ENCODE measurements at places on chromosomes 11 and 22. TPM values are rescaled to one million over a fixed set of nuclear protein-coding genes. Genes with fewer than 3 reads are reported as not detected.

GRCh38 chr11:106463154-106463553 lies 385.7 kb downstream of the AASDHPPT start:
- no peak for DNase-seq

GRCh38 chr11:12831471-12832202 lies 157.4 kb downstream of the TEAD1 start:
- DNase-seq: no peak

DNA sequence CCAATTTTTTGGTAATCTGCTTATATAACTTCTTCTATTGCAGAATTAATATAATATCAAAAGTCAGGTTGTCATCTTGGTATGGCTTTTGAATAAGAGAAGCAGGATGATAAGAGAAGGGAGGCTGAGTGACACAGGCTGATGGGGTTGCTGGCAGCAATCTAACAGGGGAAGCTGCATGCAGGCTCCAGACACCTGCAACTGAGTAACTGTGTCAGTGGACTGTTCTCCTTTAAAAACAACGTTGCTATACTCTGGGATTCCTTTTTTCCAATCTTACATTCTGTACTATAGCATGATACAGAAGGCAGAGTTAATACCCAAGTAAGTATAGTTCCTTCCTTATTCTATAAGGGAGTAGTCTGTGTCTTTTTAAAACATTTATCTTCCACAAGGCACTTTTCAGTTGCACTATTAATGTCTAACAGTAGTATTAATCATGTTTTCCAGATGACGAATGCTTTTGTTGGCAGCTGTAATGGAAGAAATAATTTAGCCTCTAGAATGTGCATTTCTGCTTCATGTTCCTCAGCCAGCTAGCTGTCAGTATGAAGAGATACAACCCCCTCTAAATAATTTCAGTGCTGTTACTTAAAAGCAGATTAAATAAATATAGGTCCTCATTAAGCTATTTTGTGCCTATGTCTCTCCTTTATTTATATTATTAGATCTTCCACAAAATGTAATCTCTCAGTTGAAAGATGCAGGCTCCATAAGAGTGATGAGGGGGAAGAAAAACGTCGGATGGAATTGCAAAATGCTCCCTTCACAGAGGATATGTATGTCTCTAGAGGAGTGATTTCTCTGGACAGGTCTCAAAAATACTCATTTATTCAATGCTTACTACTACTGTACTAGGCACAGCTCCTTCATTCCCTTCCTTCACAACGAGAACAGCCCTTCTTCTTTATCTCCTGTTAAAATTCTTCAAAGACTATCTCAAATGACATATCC lies 50.8 kb downstream of the ATG16L2 start:
- DNase-seq: no peak

NLRP14 gene
- not detected for total RNA-seq

CRYBB1 gene
- total RNA-seq: not detected

- DNase-seq: no peak
Observed at GRCh38 chr22:24107661-24108060, 73.6 kb upstream of the SUSD2 start.

DNA sequence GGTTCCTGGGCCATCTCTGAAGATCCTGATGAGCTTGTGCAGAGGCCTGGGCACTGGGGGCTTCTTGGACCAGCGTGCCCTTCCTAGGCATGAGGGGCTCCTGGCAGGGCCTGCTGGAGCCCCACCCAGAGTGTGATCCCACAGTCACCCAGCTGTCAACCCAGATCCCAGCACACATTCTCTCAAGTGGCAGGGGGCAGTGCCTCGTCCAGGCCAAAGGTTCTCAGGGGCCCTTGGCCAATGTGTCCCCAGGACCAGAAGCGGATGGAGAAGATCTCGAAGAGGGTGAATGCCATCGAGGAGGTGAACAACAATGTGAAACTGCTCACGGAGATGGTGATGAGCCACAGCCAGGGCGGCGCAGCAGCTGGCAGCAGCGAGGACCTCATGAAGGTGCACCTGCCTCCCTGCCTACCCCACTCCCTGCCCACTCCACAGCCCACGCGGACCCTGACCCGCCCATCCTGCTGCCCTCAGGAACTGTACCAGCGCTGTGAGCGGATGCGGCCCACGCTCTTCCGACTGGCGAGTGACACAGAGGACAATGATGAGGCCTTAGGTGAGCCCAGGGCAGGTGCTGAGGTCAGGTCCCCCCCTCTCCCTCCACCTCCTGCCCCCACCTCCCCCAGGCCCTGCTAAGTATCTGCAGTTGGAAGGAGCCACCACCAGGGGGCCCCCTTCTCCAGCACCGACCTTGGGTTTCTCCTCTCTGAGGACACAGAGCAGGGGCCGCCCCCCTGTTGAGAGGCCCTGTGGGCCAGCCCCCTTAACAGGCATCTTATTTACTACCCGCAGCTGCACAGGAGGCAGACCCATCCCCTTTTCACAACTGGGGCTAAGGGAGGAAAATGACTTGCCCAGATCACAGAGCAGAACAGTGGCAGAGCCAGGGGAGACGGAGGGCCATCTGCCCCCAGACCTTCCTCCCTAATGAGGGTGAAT lies 14.7 kb downstream of the GGA1 start:
- DNase-seq: peak; percentile 72

MMP12 gene
- not detected for total RNA-seq

- DNase-seq: peak; percentile 33
Observed at GRCh38 chr22:17106785-17107546, 14.2 kb downstream of the TMEM121B start.

FADD gene
- total RNA-seq: 9.6 TPM

- no peak for DNase-seq
Observed at GRCh38 chr22:45891996-45892621, 84.9 kb downstream of the WNT7B start.

GRCh38 chr22:20992456-20993303 lies 9.2 kb downstream of the THAP7 start:
- DNase-seq: no peak

HBG1 gene
- not detected for total RNA-seq

DNA sequence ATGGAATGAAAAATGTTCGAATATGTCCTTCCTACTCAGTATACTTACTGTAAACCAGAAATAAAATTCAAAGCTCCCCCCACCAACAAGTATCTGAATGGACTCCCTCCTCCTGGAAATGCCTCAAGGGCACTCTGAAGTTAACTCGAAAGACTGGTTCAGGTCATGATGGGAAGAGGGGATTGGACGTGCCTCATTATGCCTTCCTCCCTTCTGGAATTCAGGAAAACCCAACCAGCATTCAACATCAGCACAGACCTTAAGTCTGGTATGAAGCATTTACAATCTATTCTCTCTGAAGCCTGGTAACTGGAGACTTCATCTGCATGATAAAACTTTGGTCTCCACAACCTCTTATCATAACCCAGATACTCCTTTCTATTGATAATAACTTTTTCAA lies 428.3 kb upstream of the RAG2 start:
- no peak for DNase-seq

DNA sequence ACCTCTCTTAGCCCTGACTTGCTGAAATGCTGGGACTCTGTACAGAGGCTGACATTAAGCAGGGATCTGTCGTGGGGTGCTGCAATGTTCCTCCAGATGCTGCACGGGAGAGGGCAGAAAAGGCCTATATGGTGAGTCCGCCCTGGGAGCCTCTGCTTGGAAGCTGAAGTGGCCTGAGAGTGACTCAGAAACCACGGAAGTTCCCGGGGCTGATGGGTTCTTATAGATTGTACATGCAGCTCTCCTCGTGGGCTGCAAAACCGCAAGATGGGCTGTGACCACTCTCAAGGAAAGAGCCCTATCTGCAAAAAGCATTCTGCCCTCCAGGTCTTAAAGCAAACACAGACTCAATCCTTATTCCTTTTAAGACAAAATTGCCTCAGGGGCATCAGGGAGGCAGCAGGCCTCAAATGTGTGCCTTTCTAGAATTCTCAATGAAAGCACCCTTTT lies 5.8 kb upstream of the SLC43A3 start:
- DNase-seq: no peak

CARNS1 gene
- total RNA-seq: 13.6 TPM

DEUP1 gene
- not detected for total RNA-seq

GRCh38 chr11:34546511-34547209 lies 33.1 kb upstream of the ELF5 start:
- no peak for DNase-seq

MIOX gene
- not detected for total RNA-seq

DNA sequence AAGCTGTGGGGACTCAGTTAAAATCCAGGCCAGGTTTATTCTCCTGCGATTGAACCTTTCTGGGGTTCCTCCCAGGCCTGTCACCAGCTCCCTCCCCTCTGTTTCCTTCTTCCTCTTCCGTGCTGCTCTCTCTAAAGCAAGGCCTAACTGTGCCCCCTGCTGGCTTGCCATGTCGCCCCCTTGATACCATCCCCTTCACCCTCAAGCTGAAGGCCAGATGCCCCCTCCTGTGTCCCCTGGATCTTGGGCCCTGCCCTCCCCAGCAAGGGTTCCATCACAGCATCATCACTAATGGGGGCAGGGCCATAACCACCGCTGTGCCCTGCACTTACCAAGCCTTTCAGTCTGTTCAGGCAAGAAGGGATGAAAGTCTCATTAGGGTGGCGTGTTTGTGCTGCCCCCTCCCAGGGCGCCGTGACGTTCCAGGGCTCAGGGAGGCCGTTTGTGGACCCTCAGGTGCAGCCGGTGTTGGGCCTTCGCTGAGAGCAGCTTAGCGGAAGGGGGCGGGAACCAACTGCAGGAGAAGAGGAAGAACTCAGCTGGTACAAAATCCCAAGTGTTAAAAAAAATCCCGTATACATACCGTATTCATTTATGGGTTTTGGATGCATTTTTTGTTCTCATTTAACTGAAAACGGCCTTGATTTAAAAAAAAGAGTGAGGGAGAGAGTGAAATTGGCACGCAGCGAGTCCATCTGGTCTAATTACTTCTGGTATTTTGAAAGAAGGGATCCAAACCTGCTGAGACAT lies 69.9 kb downstream of the MPPED1 start:
- peak; percentile 26 for DNase-seq

MRGPRX3 gene
- not detected for total RNA-seq

GRCh38 chr11:31246451-31247165 lies 122.9 kb downstream of the DCDC1 start:
- DNase-seq: no peak

TMEM191C gene
- total RNA-seq: 7.3 TPM

DNA sequence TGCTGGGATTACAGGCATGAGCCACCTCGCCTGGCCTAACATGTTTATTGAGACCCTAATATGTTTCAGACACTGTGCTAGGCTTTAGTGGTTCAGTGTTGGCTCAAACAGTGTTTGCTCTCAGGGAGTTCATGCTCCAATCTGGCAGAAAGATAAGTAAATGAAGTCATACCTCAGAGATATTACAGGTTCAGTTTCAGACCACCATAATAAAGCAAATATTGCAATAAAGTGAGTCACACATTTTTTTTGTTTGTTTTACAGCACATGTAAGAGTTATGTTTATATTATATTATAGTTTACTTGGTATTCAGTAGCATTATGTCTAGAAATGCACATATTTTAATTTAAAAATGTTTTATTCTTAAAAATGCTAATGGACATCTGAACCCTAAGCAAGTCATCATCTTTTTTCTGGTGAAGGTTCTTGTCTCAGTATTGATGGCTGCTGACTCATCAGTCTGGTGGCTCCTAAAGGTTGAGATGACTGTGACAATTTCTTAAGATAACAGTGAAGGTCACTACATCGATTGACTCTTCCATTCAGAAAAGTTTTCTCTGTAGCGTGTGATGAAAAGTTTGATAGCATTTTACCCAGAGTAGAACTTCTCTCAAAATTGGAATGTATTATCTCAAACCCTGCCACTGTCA lies 243.0 kb upstream of the ANO5 start:
- no peak for DNase-seq

- DNase-seq: no peak
Observed at GRCh38 chr22:47089796-47090460, 327.5 kb downstream of the TBC1D22A start.

GRCh38 chr22:46187862-46188261 lies 37.5 kb downstream of the PPARA start:
- DNase-seq: no peak

GLYAT gene
- not detected for total RNA-seq

GLYATL1 gene
- total RNA-seq: not detected

- no peak for DNase-seq
Observed at GRCh38 chr11:55967914-55968313, 1.8 kb downstream of the OR10AG1 start.

SLC37A2 gene
- 4.0 TPM for total RNA-seq

DNA sequence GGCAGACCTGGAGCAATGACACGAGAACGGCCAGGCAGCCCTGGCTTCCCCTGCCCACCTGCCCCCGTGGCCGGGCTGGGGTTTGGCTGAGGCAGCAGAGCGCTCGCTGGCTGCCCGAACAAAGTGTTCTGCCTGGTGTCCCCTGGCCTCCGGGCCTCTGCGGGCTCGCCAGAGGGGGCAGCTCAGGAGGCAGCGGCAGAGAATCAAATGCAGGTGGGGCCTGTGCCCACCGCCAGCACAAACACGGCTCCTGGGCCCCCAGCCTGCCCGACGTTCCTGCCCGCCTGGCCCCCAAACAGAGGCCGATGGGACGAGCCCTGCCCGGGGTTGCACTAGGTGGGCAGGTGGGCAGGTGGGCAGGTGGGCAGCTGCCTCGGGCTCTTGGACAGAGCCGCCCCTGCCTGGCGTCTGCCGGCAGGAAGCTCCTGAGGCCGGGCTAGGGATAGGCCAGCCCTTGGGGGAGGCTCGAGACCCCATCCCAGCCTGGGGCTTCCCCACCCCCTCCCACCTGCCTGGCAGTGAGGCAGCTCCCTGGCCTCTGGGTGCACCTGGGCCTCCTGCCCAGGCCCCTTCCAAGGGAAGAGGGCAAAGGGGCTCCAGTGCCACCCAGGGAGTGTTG lies 46.8 kb downstream of the CDKN1C start:
- DNase-seq: no peak

- DNase-seq: no peak
Observed at GRCh38 chr22:41401781-41402648, 20.3 kb downstream of the TEF start.

KDM4E gene
- not detected for total RNA-seq

All from naive thymus-derived CD4-positive, alpha-beta T cell (primary cell).